Stimulated activated CD8-positive, alpha-beta memory T cell treated with anti-CD3 and anti-CD28 coated beads, Interleukin-4, amount 100 ng/mL, for 4 hours (primary cell): ENCODE measurements at places on chromosomes 11 and 22.

- no peak for DNase-seq
Observed at GRCh38 chr11:39209981-39210380, 2249.5 kb downstream of the LRRC4C start.

DNA sequence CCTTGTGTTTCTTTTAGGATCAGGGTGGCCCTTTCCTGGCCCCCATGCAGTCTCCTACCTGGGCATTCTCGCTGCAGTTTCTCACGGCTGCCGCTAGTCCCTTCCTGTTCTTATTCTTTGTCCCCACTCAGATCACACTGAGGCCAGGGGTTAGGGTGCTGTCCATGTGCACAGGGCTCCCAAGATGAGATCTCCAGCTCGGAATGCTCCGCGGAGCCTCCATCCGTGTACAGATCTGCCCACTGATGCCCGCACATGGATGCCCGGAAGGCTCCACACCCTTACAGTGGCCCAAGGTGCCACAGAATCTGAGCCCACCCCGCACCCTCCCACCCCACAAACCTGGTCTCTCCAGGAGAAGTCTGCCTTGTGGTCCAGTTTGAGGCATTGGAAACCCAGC, 457.3 kb downstream of the TBC1D22A start:
- no peak for DNase-seq

DNA sequence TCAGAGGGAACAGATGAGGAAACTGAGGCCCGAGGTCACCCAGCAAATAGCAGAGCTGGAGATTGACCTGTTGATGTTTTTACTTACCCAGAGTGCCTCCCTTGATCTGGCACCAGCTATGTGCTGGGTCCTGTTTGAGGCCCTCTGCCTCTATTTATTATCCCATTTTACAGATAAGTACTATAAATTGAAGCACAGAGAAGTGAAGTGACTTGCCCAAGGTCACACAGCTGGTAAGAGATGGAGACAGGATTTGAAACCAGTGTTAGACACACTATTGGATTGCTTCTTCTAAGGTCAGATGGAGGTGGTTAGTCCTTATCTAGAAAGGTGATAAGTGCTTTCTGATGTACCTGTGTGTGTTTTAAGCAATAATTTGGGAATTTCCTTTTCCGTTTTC, 13.5 kb downstream of the SGSM1 start:
- no peak for DNase-seq

GRCh38 chr11:57082125-57082524, 93.4 kb downstream of the OR5AK2 start:
- no peak for DNase-seq

DNA sequence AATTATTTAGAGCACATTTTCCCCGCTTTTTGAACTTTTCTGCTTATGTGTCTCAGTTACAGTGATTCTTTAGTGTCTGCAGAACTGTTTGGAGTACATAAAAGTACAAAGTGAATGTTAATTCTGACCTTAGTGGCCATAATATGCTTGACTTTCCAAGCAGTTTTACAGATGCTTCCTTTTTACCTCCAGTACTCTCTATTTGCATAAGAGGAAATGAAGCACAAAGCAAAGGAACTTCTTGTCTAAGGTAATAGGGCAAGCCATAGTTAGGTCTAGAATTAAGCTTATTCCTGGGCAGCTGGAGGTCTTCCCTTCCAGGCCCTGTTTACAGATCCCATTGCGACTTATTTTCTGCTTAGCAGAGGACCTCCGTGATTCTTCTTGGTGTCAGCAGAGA, 3.6 kb downstream of the GTPBP1 start:
- no peak for DNase-seq

GRCh38 chr22:22125579-22126468, 118.8 kb upstream of the VPREB1 start:
- DNase-seq: no peak

GRCh38 chr11:90601261-90601660, 378.4 kb upstream of the CHORDC1 start:
- DNase-seq: no peak

- DNase-seq: no peak
Observed at GRCh38 chr22:47606426-47606825, 844.0 kb downstream of the TBC1D22A start.

GRCh38 chr11:10751581-10751940, 515 bp downstream of the CTR9 start:
- DNase-seq: no peak

DNA sequence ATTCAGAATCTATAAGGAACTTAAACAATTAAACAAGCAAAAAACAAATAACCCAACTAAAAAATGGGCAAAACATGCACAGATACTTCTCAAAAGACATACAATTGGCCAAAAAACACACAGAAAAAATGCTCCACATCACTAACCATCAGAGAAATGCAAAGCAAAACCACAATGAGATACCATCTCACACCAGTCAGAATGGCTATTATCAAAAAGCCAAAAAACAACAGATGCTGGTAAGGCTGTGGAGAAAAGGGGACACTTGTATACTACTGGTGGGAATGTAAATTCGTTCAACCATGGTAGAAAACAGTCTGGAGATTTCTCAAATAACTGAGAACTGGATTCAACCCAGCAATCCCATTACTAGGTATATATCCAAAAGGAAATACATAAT, 24.8 kb downstream of the ENTHD1 start:
- no peak for DNase-seq

GRCh38 chr11:34890812-34891211, 25.4 kb downstream of the APIP start:
- no peak for DNase-seq

- no peak for DNase-seq
Observed at GRCh38 chr11:67355023-67355793, 1.9 kb upstream of the POLD4 start.

DNA sequence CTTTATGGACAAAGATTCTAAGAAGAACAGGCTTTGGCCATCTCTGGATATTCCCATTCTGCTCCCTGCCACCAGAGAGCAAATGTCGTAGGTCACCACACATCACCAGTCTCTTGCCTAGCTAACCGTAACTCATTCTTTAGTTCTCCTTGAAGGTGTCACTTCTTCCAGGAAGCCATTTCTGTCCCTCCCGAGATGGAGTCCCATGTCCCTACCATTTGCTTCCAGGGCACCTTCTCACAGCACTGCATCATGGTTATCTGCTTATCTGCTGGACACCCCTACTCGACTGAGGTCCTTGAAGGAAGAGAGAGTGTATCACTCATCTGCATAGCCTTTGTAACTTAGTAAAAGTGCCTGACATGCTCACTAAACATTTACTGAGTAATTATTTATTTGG, 47.6 kb downstream of the FAM83F start:
- no peak for DNase-seq

DNA sequence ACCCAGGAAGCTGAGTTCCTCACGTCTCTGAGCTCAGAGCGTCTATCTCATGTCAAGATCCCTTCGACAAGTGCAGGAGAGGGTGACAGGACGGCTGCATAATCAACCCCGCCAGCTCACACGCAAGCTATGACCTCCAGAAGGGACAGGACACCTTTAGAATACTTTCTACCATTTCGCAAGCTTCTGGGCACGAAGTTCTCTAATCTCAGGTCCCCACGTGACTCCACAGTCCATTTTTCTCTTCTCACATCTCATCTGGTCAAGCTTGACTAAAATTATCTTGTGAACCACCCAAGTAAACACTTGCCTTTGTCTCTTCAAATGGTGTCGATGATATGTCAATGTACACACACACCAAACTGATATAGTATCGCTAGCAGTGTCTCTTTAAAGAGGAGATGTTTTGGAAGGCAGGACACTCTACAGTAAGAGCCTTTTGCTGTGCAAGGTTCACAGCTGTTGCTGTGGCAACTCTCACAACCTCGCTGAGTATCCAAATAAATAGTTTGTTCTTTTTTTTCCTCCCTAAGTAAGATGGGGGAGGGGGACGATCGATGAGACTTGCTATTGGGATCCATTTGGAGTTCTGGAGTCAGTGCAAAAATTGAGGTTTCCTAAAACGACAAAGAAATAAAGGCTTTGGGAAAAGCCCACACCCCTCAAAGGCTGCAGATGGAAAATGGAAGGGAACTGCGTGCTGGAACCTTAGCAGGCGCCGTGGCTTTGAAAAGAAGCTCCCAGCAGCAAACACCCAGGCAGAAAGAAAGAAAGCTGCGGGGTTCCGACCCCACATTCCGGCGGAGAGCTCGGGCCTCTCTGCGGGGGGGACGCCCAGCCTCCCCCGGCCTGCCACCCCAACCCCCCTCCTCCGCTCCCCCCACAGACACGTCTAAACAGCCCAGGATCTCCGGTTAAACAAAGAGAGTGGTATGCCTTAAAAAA, 215.4 kb upstream of the UBASH3B start:
- DNase-seq: no peak

- DNase-seq: no peak
Observed at GRCh38 chr11:73866586-73866996, 10.1 kb downstream of the COA4 start.

GRCh38 chr11:102662607-102663006, 37.5 kb upstream of the MMP20 start:
- no peak for DNase-seq

DNA sequence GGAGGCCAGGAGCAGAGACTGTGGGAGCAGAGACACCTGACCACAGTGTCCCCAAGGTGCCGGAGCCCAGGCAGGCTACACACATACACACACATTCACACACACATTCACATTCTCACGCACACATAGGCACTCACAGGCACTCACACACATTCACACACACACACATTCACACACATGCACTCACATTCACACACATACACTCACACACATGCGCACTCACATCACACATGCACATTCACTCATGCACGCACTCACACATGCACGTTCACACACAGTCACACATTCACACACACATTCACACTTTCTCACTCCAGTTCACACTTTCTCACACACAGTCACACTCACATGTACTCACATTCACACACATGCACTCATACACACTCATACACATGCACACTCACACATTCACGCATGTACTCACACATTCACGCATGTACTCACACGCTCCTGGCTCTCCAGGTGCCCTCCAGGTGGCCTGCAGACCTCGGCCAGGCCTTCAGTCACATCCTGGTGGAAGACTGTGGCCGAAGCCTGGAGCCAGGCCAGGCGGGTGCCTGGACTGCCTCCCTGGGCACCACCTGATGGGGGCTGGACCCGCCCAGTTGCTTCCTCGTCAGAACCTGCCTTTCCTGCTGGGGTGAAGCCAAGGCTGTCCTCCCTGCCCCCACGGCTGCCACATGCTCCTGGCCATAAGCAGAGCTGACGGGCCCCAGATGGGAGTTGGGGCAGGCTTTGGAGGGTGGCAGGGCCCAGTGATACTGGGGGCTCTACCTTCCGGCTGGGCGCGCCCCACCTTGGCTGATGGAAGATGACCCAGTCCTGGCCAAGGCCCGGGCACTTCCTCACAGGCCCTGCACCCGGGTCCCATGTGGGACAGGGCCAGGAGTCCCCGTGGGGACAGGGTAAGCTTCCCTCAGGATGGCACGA, 89.5 kb downstream of the WNT7B start:
- DNase-seq: no peak
